ENCODE measurements at places on chromosomes 5 and 9. TPM values are rescaled to one million over a fixed set of nuclear protein-coding genes. Genes with fewer than 3 reads are reported as not detected.

DNA sequence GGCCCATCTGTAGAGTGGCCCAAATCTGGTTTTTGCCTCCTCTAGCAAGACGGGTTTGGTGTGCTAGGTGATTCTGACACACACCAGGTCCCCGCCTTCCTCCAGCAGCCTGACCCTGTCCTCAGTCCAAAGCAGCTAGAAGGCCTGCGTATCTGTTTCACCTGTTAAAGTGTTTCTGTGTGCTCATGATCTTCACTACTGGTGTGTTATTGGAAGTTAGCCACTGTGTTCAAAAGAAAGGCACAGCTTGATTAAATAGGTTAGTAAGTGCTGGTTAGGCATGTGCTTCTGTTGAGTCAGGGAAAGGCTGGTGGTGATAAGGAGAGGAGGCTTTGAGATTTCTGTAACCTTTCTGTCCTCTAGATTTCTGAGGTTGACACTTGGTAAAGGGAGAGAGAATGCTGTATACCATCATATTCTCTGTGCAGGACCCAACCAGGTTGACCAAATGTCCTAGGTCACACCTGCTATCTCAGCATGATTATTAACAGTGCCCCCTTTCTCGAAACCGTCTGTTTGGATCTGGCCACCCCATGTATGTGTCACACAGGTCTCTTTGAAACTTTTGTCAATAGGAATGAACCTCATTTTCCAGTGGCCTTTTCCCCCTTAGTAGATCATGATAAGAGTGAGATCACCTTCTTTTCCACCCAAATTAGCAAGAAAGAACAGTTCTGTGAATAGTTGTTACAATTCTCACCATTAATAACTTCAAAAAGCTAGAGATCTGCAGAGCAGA is 58.8 kb downstream of the ARHGAP26 start:
- no peak for DNase-seq

DNA sequence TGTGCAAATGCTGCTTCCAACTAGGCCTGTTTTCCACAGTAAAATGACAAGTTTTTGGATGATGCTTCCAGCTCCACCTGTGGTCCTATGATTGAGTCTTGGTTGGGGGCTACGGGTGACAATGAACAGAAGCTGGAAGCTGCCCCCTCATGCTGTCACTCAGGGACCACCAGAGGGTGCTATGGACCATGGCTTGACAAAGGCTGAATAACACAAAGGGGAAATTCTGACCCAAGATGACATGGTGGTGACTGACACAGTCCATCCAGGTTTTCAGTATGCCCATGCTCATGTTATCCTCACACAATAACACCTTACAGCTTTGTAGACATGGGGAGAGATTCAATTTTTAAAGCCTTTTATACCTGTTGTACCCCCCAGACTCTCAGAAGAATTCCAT is 23.9 kb upstream of the SAP30L start:
- no peak for DNase-seq

DNA sequence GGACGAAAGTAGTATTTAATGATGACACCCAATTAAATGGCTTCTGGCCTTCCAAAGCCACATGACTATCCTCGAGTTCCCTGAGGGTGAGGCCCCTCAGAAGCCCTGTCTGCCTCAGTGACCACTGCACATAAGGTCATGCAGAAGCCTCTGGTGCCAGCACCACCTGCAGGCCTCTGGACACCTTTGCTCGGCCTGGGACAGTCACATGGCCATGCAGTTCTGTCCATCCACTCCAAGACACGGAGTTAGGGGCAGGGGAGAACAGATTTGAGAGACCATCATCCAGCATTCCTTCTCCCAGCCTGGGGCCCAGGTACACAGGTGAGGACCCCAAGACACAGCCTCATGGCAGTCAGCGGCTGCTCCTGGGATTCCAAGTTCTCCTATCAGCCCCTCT is 145.0 kb downstream of the ROR2 start:
- no peak for DNase-seq

The CLIC3 gene
- 0.35 TPM for polyA plus RNA-seq

Data from spinal cord (tissue), 10 donors.